NCI-H2227 treated with DMSO at 0.1 percent for 48 hours (cell line): ENCODE measurements at places on chromosomes 1 and 21.
A peak's percentile ranks its signal among the peaks of the same experiment; 100 is the strongest.

GRCh38 chr1:6521536-6521935 lies 30.1 kb upstream of the PLEKHG5 start:
- no peak for DNase-seq

DNA sequence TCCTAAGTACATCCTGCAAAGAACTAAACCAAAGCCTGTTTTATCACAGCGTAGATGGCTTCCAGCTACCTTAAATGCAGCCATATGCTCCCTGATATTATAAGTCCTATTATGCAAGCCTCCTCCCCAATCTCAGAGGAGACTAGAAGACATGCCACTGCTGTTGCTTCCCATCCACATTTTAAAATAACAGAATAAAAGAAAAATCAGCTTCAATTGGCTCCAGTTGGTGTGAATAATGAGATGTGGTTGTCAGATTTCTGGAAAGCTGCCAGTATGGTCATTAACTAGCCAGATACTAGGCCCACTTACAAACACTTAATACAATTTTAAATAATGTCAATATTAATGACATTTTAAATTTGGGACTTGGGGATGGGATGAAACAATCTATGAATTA lies 25.7 kb downstream of the WARS2 start:
- DNase-seq: no peak

DNA sequence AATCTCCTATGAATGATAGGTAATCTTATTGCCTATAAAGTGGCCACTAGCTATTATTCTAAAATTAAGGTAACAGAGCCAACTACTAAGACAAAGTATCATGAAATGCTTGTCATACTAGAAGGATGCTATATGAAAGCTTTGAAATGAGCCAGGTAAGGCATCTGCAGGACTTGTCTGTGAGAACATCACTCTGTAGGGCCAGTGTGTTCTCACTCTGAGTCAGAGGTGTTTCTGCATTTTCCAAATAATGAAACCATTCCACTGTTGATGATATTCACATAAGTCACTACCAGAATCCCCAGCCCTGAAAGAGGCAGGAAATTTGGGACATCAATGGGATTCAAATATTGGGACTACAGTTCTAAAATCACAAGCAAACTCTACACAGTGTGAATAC lies 25.8 kb upstream of the GBP5 start:
- DNase-seq: no peak

DNA sequence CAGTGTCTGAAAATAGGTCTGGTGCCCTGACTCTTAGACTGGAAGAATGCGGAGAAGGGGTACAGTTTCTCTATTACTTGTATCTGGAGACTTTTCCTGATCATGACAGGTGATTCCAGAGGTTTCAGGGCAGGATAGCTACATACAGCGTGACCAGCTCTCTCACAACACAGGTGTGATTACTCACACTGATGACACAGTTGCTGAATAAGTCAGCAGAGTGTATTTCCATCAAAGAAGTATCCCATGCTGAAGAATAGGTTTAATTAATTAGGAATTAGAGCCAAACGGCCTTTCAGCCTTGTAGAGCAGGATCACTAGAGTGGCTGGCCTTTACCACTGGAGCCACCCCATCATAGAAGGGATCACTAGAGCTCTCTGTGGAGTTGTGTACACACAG lies 298.6 kb downstream of the LMX1A start:
- no peak for DNase-seq

DNA sequence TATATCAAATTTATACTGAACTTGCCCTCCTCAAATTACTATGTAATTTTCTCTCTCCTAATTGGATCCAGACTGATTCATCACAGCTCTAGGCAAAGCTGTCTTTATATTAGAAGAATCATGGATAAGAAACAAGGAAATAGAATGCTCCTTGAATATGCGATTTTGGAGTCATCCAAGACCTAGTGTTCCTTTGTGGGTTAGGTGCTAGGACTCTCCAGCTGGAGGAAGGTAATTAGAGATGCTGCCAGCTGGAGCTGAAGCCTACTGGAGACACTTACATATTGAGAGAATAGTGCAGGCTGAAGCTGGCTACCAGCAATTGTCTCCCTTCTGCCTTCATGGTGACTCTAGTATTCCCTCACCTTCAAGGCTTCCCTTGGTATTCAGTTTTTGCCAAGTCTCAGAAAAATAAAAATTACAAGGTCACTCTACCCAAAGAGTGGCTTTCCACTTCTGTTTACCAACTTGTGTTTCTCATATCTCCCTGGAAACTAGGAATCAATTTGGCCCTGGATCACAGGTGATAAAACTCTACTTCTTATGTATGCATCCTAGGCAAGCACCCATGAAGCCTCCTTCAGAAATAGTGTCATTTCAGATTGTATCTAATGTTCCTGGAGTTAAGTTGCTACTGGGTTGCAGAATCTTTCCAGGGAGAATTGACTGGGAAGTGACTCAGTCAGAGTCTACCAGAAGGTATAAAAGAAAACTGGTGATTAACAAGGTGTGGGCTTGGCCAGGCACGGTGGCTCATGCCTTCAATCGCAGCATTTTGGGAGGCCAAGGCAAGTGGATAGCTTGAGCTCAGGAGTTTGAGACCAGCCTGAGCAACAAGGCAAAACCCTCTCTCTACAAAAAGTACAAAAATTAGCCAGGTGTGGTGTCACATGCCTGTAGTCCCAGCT lies 24.4 kb upstream of the DOCK7 start:
- DNase-seq: no peak

DNA sequence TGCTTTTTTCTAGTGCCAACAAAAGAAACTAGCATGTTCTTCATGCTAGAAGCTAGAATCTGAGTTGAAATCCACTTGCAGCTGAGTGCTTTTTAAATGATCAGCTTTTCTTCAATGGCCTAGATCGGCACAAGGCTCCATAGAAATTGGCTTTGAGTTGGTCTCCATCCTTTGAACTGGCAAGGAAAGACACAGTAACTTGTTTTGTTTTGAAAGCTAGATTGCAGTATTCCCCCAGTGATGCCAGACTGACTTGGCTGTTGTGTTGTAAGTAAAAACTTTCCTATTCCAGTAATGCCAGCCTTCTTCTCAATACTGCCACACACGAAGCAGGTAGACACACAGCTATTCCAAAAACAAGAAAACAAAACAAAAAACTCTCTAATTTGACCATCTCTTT lies 139.1 kb downstream of the FMN2 start:
- DNase-seq: no peak

- DNase-seq: no peak
Measured at GRCh38 chr1:9050803-9051202, 18.6 kb downstream of the SLC2A5 start.

- no peak for DNase-seq
Measured at GRCh38 chr1:13873032-13873431, 173.0 kb downstream of the PRDM2 start.

DNA sequence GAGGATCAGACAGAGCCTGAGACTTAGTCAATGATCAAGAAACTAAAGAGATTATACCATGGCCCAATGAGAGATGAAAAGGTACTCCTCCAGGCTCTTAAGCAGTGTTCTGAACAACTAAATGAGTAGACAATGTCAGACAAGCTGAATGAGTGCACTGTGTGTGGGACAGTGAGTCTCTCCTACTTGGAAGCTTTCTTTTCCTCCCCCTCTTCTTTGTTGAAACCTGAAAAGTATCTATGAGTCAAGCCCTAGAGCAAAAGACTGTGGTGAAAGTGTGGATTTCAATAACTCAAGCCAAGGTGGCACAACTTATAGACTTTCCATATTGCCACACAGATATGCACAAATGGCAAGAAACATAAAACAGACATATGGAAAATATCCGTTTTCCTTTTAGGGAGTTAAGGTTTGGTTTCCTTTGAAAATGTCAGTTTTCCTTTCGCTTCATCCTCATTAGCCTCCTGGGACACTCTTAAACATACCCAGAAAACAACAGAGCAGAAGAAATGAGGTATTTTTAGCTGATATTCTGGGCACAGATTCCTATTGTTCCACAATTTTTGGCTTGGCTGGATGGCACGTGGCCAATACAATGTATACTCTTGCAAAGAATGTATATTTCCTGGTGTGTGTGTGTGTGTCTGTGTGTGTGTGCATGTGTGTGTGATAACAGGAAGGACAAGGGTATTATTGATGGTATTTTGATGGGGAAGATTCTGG lies 96.6 kb downstream of the LMX1A start:
- peak; percentile 70 for DNase-seq

GRCh38 chr1:164141797-164142196 lies 417.2 kb upstream of the PBX1 start:
- DNase-seq: peak; percentile 87

DNA sequence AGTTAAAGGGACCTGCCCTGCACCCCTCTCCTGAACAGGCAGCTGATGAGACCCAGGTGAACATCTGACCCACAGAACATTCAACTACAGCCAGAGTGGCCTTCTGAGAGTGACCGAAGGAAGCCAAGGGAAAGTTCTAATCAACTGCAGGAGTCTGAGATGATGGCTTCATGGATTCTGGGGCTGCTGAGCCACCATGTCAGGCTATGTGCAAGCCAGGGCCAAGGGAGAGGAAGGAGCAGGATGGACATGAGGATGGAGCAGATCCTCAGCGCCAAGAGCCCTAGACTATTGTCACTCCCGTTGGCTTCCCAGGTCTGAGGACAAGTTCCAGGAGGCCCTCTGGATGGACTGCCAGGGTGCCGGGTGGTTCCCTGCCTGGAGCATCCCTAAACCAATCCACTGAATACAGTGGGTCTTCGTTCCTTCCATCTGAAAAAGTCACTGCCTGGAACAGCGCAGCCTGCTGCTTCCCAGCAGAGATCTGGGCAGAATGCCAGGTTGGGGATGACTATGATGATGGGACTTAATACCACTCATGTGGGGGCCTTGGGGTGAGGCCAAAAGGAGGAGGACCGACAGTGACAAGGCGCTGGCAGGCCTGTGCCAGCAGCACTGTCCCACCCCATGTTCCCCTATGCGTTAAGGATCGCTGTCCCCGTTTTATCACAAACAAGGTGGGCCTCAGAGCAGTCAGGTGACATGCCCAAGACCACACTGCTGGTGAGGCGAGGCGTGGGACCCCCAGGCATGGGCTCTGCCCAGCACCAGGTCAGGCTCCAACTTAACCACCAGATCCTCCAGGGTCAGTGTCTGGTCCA lies 19.8 kb downstream of the SPOCD1 start:
- peak; percentile 69 for DNase-seq

- DNase-seq: no peak
Measured at GRCh38 chr21:41933313-41934079, 20.3 kb downstream of the C2CD2 start.

- no peak for DNase-seq
Measured at GRCh38 chr1:234942012-234942332, 186.7 kb downstream of the TOMM20 start.

DNA sequence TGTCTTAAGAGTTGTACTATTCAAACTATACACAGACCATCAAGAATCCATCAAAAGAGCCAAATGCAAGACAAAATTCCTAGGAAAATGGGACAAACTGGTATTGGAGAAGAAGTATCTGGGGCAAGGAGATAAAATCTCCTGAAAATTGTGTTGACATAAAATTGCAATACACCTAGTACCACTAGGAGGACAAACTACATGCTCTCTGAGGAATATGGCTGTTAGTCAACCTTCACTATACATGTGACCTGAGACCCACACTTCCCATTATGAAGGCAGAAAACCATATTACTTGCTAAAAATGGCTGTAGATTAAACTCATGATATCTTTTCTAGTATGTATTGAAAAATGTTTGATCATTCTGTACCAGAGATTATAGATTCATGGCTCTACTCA lies 30.0 kb downstream of the IRF2BP2 start:
- DNase-seq: no peak

GRCh38 chr1:63073309-63074306 lies 248.8 kb upstream of the FOXD3 start:
- no peak for DNase-seq

DNA sequence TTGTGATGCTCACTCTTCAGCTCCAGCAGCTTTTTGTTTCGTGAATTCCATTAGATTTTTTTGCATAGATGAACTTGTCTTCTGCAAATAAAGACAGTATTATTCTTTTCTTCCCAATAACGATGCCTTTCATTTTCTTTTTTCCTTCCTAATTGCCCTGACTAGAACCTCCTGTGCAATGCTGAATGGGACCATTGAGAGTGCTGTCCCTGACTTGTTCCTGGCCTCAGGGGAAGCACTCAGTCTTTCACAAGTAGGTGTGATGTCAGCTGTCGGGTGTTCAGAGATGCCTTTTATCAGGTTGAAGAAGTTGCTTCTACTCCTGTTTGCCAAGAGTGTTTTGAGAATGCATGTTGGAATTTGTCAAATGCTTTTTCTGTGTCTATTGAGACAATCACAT lies 64.3 kb upstream of the ADARB1 start:
- DNase-seq: no peak

- no peak for DNase-seq
Measured at GRCh38 chr1:169618367-169618766, 11.6 kb downstream of the SELP start.

DNA sequence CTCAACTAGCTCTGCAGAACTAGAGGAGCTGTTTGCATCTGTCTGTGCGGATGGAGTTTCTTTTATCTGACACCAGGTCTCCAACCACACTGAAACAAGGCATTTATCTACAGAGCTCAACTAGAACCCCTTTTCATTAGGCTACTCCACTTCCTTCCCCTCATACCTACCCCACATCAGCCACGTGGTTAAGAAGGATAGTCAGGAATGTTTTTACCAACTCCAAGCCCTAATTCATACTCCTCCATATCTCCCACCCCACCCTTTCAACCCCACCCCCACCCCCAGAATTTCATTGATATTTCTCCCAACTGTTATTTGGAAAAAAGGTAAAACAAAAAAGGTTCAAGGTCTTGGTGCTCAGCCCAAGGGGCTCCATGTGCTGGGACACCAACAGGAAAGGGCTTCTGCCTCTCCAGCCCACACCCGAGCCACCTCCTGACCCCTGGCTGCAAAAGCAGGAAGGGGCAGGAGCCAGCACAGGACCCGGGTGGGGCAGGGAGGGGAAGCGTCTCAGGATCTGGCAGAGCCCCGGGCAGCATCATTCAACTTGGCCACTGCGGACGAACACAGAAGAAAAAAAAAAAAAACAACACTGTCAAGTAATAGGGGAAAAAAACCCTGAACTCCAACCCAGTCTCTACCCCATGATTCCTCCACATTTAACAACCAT lies 7.0 kb downstream of the ENSA start:
- DNase-seq: no peak

DNA sequence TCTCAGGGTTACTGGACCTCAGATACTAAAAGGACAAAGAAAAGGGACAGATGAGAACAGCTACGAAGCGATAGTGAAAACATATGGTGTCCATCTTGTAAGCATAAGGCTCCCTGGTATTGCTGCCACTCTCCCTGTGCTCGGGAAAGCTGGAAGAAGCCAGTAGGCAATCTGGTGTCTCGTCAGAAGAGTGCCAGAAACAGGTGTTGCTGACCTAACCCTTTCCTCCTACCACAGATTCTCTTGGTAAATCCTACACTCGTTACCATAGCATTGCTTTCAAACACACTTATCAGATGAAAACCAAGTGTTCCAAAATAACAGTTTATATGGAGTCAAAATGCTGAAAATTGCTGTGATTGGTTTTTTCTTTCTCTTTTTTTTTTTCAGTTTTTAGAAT lies 146.3 kb downstream of the NRIP1 start:
- no peak for DNase-seq

GRCh38 chr1:207744000-207744534 lies 7.8 kb upstream of the CD46 start:
- DNase-seq: no peak
